ENCODE measurements at places on chromosomes 11 and 22.

GRCh38 chr22:28474330-28474729, 205.3 kb downstream of the TTC28 start:
- no peak for DNase-seq

- no peak for DNase-seq
These were observed 55.8 kb downstream of the CD6 start for GRCh38 chr11:61027141-61027840.

- DNase-seq = no peak
These were observed 117.8 kb downstream of the TEAD1 start for GRCh38 chr11:12792018-12792417.

DNA sequence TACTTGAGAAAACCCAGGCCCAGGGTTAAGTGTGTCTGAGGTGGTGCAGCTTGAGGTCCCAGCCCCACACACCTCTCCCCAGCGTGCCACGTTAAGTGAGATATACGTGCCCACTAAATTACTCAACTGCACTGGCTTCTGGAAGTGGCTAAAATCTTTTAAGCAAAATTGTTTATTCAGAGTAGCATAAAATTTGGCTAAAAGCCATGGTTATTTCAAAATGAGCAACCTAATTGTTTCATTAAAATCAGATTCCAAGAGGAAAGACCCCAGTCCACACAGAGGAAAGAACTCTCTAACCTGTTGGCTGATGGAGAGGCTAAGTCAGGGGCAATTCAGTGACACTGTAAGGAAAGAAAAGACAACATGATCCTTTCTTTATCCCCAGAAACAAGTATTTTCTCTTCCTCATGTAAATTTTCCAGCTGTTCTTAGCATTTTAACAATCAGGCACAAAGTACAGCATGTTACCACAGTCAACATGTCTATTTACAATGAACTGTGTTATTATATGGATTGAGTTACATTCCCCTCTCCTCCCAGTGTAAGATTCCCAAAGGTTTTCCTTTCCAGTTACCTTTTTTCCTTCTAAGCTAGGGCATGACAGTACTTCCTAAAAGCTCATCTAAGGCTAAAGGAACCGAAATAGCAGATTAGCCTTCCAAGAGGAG, 26.6 kb downstream of the NUP50 start:
- DNase-seq = no peak

GRCh38 chr22:31995046-31995445, 48.0 kb upstream of the SLC5A1 start:
- DNase-seq = no peak

DNA sequence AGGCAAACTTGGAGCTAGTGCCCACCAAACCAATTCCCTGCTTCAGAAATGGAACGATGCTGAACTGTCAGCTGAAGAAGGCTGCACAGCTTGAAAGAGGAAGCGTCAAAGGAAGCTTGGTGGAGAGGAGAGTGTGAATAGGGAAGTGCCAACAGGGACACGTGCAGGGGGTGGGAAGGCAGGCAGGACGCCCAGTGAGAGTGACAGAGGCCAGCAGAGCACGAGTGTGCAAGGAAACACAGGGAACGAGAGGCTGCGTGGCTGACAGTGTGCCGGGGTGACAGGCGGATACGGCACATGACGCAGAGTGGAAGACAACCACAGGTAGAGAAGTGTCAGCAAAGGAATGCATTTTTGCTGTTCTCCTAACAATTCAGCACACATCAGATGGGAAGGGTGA, 196.4 kb downstream of the LARGE1 start:
- no peak for DNase-seq

- no peak for DNase-seq
These were observed 33.1 kb upstream of the POLD3 start for GRCh38 chr11:74559110-74559933.

DNA sequence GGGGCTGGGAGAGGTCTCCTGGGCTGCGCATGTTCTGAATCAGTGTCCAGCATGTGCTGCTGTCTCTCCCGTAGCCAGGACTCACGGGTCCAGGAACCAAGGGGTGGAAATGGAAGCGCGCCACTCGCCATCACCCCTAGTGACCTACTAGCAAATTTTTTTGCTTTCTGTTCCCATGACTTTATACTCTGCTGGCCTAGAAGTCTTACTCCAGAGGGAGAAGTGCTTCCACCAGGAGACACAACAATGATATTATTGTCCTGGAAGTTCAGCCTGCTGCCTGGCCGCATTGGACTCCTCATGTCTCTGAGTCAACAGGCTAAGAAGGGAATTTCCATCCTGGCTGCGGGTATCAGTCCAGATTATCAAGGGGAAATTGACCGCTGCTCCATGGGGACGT, 729.7 kb downstream of the BRD1 start:
- peak; percentile 43 for DNase-seq

DNA sequence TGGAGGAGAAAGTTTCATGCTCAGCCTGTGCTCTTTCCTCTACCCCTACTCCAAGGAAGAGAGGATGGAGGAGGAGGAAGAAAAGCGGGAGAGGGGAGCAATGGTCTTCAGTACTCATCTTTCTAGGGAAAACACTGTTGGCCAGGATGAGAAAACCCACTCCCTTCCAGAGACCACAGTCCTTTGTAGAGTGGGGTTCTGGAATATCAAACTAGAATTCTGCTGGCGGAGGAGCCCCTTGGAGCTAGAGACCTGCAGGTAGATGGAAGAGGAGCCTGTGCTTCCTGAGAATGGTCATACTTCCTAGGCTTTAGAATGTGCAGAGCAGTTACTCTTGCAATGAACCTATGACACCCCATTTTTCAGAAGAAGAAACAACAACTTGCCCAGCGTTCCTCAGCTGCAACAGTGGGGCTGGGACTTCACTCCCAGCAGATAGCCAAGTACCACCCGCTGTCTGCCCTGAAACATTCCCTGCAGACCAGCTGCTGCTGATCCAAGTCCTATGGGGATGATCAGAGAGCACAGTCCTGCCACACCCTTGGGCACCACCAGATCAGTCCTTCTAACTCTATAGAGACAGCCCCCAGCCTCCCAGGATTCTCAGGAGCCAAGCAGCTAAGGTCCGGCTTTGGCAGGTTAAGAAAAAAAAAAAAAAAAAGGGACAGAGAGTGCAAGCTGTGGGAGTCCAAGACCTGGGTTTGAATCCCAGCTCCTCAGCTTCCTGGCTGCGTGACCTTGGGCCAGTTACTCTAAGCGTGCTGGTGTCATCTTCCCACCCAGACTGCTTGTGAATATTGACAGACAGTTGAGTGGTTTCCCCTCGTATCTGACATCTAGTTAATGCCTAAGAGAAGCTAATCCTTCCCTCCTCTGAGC, 664 bp downstream of the PTGDR2 start:
- DNase-seq = no peak

DNA sequence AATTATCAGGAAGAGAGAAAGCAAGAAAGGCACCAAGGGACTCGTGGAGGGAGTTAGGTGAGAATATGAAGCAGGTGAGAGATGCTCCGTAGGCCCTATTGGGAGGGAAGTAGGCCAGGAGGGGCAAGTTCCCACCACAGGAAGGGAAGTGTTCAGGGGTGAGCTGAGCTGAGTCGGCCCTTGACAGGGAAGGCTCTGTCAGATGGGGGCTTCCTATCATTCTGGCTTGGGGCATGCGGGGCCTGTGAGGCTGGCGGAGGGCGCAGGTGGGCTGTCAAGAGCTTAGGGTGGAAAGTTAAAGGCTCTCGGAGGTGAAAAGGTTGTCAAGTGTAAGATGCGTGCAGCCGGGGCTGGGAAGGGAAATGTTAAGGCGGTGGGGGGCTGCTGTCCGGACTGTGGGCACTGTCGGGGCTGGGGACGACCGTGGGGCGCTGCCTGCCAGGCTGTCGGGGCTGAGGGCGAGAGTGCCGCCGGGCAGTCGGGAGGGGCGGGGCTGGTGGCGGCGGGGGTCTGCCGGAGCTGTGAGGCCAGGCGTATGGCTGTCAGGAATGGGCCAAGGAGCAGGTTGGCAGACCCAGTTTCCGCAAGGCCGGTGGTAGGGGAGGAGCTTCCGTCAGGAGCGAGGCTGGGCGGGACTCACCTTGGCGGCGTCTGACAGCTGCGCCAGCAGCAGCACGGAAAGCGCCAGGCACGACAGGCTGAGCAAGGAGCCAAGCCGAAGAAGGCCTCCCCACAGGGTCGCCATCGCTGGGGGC, 496 bp downstream of the TMEM9B start:
- DNase-seq = peak; percentile 30

DNA sequence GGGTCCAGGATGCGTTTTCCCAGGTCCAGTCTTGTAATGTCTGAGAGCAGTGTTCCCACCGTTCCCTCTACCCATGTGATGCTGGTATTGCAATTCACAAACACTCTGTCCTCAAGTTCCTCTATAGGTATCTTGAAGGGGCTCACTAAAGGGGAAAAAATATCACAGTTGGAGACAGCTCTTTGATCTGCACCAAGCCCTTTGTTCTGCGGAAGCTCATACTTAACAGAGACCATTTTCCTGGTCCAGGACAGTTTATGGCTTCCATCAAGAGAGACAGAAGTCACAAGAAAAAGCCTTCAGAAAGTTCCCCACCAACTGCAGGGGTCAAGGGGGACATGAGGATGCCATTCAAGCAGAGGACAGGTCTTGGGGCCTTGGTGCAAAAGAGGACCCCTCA, 2.1 kb downstream of the CD3D start:
- no peak for DNase-seq

GRCh38 chr22:29339381-29340235, 24.1 kb upstream of the RASL10A start:
- no peak for DNase-seq

GRCh38 chr11:40602866-40603552, 856.4 kb downstream of the LRRC4C start:
- no peak for DNase-seq

DNA sequence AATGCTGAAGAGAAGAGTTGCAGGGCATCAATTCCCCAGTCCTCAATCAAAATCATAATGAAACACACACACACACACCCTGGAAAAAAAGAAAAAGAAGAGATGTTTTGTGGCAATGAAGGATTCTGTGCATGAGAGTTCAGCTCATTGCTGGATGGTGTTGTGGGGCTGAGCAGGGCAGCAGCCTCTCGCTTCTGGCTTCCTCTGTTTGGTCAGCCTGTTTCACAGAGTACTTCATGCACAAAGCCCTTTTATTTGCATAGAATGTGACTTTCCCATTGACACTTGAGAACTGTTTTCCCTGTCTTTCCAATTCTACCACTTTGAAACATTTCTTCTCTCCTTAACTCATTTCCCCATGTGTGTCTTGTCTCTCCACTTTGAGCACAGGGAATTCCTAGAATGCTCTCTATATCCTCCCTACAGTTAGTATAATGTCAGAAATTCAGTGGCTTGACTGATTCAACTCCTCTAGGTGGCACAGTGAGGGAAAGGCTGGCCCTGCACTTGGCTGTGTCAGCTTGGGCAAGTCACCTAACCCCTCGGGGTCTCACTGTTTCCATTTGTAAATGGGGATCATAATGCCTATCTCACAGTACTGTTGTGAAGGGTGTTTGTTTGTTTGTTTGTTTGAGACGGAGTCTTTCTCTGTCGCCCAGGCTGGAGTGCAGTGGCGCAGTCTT, 25.4 kb upstream of the BSX start:
- DNase-seq = no peak

DNA sequence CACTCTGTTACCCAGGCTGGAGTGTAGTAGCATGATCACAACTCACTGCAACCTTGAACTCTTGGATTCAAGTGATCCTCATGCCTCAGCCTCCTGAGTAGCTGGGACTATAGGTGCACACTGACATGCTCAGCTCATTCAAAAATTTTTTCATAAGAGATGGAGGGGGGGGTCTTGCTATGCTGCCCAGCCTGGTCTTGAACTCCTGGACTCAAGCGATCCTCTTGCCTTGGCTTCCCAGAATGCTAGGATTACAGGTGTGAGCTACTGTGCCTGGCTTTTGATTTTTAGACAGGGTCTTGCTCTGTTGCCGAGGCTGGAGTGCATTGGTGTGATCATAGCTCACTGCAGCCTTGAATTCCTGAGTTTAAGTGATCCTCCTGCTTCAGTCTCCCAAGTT, 14.0 kb downstream of the PRAME start:
- DNase-seq = no peak

DNA sequence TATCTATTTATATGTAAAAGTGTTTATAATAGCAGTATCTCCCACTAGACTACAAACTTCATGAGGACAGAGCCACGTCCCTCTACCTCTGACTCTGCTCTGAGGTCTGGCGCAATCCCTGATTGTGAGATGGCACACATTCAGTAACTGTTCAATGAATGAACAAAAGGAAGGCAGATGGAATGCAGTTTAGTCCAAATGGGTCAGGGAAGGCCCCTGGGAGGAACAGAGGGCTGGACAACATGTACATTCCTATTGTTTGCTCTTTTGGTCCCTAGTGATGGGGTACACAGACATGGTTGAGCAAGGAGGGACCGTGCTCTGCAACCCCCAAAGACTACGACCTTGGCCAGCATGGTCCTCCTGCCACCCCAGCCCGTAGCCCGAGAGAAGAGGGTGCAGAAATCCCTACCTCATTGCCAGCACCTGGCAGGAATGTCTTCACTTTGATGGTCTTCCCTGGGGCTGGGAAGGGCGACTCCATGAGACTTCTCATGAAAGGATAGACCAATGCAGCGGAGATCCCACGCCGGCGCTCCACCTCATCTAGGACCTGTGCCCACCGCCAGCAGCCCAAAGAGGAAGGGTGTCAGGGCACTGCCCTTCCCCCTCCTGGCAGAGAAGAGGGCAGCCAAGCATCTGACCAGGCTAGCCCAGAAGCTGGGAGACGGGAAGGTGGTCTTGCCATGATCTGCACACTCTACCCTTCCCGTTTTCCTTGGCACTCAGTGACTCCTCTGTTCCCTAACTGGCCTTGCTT, 24.3 kb downstream of the RPL27A start:
- DNase-seq = no peak

GRCh38 chr11:5846701-5847100, 5.0 kb upstream of the OR52E6 start:
- no peak for DNase-seq

GRCh38 chr11:103528596-103528995, 419.4 kb downstream of the DYNC2H1 start:
- no peak for DNase-seq

- no peak for DNase-seq
These were observed 81.3 kb downstream of the MYO18B start for GRCh38 chr22:25823276-25823675.

DNA sequence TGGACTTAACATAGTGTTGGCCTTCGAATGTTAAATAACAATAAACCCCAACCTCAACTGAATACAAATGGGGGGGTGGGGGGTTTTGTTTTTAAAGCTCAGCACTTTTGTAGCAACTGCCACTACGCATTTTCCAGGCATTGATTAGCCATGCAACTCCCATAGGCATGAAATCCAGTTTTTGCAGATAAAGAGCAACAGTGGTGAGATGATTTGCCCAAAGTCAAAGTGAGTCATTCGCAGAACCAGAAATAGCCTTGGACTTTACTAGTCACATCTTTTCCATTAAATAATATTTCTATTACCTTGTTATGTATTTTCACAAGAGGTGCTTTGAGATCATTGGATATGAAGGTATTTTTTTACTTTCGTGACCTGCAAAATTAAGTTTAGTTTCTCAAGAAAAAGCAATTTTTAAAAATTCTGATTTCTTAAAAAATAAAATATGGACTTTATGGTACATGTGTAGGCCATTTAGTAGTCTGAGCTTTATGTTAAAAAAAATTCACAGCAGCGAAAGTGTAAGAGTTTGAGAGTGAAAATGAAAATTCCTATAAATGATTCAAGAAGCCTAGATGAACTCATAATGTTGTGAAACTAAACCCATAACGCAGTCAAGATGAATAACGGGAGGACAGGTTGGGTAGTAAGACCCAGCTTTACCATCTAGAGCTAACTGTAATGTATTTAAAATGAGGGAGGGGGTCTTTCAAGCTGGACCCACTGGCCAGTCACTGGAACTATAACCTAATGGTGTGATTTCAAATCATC, 1.9 kb upstream of the PHF21A start:
- no peak for DNase-seq

GRCh38 chr22:37267135-37267587, 15.1 kb upstream of the CYTH4 start:
- peak; percentile 54 for DNase-seq

GRCh38 chr22:41078931-41079330, 13.5 kb upstream of the EP300 start:
- DNase-seq = no peak
